ENCODE measurements at places on chromosomes 1 and 21.

- DNase-seq: no peak
Measured at GRCh38 chr21:45948576-45949141, 32.9 kb upstream of the COL6A1 start.

- DNase-seq: no peak
Measured at GRCh38 chr1:148264374-148265276, 112.5 kb upstream of the NBPF11 start.

DNA sequence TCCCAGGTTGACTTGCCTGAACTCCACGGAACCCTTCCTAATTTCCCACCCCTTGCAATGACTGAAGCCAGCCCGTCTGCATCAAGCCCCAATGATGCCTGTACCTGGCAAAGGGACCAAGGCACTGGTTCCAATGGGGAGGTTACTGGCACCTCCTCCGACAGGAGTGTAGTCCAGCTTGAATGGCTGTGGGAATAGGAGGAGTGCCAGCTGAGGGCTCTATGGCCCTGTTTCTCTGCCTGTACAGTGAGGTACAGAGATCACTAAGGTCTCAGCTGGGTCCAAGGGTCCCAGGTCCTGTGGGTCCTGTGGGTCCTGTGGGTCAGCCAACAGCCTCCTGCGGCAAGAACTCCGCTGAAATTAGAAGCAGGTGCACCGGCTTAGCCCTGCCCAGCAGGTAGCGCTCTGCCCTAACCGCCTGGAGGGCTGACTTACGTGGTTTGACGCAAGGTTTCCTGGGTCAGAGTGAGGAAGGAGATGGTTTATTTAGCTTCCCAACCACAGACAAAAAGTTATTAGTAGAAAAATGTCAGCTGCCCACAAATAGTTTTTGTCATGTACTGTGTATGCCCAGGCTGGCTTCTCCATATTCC lies 9.9 kb upstream of the SPRR4 start:
- DNase-seq: no peak

- peak; percentile 23 for DNase-seq
Measured at GRCh38 chr1:55015731-55016620, 17.2 kb downstream of the BSND start.

DNA sequence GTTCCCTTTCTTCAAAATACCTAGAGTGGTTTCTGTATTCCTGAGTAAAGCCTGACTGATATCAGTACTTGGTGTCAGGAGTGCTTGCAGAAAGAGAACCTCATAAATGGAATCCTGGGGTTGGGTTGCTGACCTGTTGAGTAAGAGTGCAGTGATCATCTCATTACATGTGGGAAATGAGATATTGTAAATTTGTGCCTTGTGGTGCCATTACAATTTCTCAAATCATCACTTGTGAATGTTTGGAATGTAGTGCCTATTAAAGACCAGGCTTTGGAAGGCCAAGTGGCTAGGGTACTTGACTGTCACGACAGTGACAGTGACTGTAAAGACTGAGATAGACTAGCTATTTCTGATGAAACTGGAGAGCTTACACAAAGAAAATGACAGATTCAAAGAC lies 176.7 kb upstream of the CTTNBP2NL start:
- DNase-seq: no peak

DNA sequence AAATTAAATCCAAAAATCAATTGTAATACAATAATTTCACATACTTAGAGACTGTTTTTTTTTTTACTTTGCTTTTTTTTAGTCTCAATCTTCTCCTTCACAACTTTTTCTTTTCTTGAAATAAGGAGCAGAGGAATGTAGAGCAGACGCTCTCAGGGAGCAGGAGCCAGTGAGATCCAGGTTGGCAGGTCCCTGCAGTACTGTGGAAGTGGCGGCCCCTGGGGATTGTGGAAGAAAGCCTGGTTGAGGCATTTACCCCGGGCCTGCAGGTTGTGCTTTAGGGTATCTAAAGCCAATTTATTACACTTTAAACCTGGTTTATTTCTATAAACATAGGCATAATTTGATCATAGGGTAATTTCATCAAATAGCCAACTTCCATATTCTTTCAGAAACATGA lies 748 bp upstream of the OR2AJ1 start:
- no peak for DNase-seq

DNA sequence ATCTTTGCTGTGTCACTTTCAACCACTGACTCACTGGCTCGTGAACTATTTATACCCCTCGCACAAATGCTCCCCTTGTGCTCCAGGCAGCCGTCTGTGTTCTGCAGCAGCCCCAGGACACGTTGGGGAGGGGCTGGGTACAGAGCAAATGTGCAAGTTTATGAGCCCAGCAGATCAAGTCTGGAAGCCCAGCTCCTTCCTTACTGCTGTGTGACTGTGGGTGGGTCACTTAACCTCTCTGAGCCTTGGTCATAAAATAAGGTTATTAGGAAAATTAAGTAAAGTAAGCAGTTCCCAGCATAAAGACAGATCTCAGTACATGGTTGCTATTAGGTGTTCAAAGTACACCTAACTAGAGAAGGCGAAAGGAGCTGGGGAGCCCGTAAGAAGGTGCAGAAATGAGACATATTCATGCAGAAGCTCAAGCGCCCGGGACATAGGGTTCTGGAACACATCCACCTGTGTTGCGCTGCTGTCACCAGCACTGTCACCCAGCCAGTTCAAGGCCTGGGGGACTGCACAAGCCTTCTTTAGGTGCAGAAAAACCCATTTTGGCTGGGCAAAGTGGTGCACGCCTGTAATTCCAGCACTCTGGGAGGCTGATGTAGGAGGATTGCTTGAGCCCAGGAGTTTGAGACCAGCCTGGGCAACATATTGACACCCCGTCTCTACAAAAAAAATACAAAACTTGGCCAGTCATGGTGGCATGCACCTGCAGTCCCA lies 13.8 kb downstream of the EFHD2 start:
- DNase-seq: no peak

DNA sequence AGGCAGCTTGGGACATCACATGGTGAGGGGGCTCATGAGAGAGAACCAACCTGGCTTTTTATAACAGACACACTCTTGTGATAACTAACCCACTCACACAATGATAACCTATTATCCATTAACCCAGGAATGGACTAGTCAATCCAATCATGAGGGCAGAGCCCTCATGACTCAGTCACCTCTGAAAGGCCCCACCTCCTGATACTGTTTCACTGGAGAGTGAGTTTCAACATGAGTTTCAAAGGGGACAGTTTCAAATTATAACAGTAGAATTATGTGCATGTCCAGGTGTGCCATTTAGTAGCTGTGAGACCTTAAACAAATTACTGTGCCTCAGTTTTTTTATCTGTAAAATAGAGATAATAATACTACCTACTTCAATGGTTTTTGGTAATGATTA lies 47.6 kb upstream of the PPP2R5A start:
- DNase-seq: no peak

GRCh38 chr21:45572783-45573451 lies 30.7 kb upstream of the SLC19A1 start:
- no peak for DNase-seq

DNA sequence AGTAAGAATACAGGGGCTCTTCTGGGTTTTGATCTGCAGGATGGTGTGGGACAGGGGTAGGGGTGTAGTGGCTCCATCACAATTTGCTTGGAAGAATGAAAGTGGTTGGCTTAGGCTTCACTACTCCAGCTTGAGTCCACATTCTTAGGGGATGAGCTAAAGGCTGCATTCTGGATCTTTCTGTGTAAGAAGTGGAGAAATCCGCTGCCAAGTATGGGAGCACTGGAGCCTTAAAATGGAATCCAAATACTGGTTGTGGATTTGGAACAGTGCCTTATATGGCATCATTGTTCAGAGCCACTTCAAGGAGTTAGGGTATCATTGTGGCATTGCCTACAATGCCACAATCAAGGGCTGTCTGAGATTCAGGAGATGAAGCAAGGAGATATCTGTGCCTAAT lies 187.1 kb downstream of the LMO4 start:
- DNase-seq: no peak

GRCh38 chr1:36396359-36396758 lies 1.3 kb downstream of the LSM10 start:
- no peak for DNase-seq

- no peak for DNase-seq
Measured at GRCh38 chr1:59179673-59180072, 117.2 kb upstream of the FGGY start.

- no peak for DNase-seq
Measured at GRCh38 chr1:2029561-2029960, 10.4 kb downstream of the GABRD start.

GRCh38 chr1:92961131-92961895 lies at the start of gene DIPK1A:
DIPK1A (minus strand) TSS chr1:92961462; CDS start chr1:92961429, 33 bp downstream.
- DNase-seq: peak; percentile 36

DNA sequence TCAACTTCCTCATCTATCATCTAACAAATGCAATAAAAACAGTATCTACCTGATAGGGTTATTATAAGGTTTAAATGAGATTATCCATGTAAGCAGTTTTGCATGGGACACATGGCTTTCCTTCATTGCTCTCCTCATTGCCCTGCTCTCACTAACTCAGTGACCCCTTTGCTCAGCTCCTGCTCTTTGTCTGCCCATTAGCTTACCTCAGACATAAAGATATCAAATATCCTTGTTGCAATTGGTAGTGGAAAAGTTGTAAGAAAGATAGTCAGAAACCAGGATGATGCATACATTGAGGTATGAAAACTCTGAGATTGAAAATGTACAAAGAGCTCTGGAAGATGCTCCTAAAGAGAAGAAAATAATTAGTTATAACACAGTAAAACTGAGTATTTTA lies 89.8 kb downstream of the EVI5 start:
- DNase-seq: no peak

DNA sequence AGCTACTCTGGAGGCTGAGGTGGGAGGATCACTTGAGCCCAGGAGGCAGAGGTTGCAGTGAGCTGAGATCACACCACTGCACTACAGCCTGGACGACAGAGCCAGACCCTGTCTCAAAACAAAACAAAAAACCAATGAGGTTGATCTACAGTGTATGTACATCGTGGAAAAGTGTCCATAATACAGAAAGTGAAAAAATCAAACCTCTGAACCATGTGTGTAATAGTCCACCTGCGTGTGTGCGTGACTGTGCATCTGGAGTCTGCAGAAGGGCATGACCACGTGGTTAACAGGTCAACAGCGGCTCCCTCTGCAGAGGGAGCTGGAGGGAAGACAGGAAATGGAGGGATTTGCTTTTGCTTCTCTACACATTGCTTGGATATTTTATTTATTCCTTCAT lies 32.4 kb upstream of the ENO1 start:
- no peak for DNase-seq

- DNase-seq: no peak
Measured at GRCh38 chr1:164629971-164630370, 71.0 kb downstream of the PBX1 start.

DNA sequence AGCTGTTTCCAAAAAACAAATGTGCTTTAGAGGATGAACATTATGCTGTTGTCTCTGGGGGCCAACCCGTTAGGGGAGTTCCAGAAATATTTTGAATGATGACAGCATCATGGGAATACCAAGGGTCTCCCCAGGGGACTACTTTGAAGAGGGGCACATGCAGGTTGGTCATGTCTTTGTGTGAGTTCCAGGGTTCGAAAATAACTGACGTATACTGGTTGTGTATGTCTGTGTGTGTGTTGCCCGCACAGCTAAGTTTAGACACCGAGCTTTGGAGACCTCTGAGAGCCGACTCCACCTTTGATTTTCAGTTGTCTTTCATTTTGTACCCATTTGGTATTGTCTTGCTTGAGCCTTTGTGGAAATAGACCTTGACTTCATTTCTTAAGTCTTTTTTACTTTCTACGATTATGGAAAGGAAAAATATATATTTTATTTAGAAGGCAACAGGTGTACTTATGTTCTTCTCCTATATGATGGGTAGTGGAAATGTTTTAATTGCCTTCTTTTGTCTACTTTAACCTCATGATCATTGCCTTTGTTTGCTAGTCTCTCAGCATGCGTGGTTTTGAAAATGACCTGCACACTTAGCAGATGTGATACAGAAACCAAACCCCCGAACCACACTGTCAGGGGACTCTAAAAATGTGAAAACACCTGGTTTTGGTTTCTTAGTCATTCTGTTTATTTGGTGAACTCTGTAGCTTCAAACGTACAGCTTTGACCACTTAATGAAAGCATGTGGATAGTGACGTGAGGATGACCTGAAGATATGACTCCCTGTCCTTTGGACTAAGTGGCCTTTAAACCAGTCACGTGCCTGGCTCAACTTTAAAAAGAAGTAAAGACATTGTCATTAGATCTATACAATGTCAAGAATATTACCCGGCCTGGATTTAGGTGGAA lies 56.5 kb downstream of the GALNT2 start:
- DNase-seq: no peak

DNA sequence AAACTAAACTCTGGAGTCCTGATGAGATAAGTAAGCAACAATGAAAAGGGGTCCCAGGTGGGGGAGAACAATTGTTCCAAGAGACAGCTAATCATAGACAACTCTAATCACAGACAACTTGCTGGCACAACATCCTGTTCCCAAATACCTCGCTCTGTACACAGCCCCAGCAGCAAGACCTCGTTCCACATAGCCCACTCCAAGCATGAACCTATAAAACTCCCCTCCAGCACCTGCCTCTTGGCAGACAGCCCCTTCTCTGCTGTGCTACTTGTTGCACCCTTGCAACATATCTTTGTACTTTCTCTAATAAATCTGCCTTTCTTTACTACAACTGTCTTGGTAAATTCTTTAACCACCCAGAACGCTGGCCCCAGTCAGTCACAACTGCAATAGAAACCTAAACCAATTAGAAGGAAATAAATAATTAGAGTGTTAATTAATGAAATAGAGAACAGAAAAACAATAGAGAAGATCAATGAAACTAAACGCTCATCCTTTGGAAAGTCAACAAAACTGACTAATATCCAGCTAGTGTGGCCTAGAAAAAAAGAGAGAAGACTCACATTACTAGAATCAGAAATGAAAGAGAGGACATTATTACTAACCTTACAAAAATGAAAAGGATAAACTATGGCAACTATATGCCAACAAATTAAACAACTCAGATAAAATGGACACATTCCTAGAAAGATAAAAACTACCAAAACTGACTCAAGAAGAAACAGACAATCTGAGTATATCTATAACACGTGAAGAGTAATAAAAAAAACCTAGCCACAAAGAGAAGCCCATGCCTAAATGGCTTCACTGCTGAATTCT lies 36.1 kb downstream of the LRRC40 start:
- DNase-seq: no peak

DNA sequence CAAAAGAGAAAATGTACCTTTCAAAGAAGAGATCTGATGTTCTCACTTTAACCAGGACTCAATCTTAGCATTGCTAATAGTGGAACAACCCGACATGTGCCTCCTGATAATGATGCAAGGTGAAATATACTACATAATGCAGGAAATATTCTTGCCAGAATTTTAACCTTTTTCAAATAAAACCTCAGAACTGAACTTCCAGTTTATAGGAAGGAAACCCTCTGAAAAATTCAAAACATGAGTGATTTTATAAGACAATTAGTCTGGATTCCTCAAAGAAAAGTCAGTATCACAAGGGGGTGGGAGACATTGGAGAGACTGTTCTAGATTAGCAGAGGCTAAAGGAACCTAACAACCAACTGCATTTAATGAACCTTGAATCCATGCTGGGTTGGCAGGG lies 18.1 kb downstream of the AHCYL1 start:
- DNase-seq: no peak

GRCh38 chr1:197036861-197037260 lies 30.2 kb downstream of the F13B start:
- DNase-seq: no peak

GRCh38 chr1:30847358-30847972 lies 61.1 kb downstream of the SDC3 start:
- DNase-seq: no peak
